ENCODE measurements at places on chromosomes 1 and 21. TPM values are rescaled to one million over a fixed set of nuclear protein-coding genes. Genes with fewer than 3 reads are reported as not detected.

Gene FAM163A
- not detected for polyA plus RNA-seq

DNA sequence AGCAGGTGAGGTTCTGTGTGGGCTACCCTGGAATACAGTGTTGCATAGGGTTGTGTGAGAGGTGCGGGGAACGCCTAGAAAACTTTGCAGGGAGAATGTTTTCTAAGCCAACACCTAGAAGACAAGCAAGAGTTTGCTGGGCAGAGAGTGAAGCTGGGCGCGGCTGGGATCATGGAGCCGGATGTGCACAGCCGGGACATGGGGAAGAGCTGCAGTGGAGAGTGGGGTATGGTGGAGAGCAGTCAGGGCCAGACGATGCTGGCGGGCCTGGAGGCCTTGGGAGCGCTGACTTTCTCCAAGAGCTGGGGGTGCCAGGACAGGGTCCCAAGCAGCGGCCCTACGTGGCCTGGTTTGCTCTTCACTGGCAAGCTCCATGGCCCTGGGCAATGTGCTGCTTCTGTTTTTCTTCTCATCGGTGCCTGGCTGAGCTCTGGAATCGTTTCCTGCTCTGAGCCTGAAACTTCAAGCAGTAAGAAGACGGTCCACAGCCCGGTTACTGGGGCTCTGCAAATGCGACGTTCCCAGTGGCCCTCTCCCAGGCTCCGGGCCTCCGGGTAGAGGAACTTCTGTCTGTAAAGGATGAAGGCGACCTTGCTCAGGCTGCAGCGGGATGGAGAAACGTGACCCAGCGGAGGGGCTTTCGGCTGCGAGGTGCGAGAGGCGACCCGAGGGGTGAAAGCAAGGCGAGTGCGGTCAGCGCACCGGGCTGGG is 51.9 kb upstream of the CD34 start:
- peak overlapping the region; percentile 33 for H3K4me3 ChIP-seq
- H3K27ac ChIP-seq = peak overlapping the region; percentile 92
- H3K36me3 ChIP-seq = no peaks in the 10 kb centered on the region
- peaks cover 10% of the 10 kb centered on the region for H3K27me3 ChIP-seq
- no peaks in the 10 kb centered on the region for H3K4me1 ChIP-seq
- peak; percentile 66 for DNase-seq

Gene UBASH3A
- 0.61 TPM for polyA plus RNA-seq

DNA sequence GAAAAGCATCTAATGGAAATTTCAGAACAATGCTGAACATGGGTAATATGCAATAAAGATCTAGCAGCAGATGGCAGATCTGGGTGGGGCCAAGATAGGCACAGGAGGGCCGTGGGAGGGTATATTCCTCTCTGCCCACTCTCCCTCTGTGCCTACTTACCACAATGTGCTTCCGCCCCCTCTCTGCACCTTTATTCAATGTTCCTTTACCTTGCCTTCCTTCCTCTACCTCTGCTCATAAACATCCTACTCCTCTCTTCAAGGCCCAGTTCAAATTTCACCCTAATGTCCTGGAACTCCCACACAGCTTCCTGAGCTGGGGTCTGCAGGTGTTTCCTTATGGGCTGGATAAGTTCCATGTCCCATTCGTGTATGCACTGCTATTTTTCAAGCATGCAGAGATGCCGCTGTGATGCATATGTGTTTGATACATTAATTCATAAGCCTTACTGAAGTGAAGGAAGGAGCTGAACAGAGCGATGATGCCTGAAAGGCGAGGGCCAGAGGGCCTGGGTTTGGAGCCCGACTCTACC is 65.6 kb upstream of the EDEM3 start:
- DNase-seq = peak; percentile 29
- H3K4me3 ChIP-seq = no peak overlapping the region
- no peak overlapping the region for H3K27ac ChIP-seq
- H3K4me1 ChIP-seq = no peaks in the 10 kb centered on the region
- peaks cover 30% of the 10 kb centered on the region for H3K36me3 ChIP-seq

Gene CYP4Z1
- 1.1 TPM for polyA plus RNA-seq

Gene IGFN1
- 3.6 TPM for polyA plus RNA-seq

DNA sequence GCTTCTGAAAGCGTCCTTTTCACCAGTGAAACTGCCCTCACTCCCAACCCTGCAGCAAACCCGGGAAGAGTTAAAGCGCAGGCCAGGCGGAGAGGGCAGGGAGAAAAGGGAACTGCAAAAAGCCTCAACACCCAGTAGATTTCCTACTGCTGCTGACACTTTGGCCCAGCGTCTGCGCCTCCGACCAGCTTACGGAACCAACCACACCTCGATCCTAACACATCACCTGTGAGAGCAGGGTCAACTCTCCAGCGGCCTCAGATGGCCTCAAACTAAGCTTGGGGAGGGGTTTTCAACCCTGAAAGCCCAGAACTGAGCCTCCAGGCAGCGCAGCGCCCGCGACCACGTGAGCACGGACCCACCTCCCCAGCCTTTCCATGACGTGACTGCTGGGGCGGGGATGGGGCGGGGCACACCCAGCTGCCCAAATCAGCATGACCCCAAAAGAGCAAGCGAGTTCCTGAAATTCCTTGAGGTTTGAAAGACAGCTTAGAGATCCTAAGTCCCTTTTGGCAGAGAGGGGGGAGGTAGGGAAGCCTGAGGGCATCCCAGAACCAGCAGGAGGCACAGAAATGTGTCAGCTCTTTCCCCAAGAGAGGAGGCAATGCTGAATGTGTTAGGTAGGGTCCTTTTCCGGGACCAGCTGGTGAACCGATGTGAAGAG is 59.1 kb downstream of the ITPKB start:
- no peaks in the 10 kb centered on the region for H3K36me3 ChIP-seq
- no peaks in the 10 kb centered on the region for H3K27me3 ChIP-seq
- peaks cover 21% of the 10 kb centered on the region for H3K4me1 ChIP-seq
- DNase-seq = peak; percentile 90

- H3K36me3 ChIP-seq = peaks cover 7% of the 10 kb centered on the region
- no peak overlapping the region for H3K4me3 ChIP-seq
- H3K27ac ChIP-seq = peak overlapping the region; percentile 92
- H3K27me3 ChIP-seq = no peaks in the 10 kb centered on the region
- no peak for DNase-seq
- peaks cover 6% of the 10 kb centered on the region for H3K4me1 ChIP-seq
Observed at GRCh38 chr21:37207441-37208009, 59.6 kb downstream of the VPS26C start.

DNA sequence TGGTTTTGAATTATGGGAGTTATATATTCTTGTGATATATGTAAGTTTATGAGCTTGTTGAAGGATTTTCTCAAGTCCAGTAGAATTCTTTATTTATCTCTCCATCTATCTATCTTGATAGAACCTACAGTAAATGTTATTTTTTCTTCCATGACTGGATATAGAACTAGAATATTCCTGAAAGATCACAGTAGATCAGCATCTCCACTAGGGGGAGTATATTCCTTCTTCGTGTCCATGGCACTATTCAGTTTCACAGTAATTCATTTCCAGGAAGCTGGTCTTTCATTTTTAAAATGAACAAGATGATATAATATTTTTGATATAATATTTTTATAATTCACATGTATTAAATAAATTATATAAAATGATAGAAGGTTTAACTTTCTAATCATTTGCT is 18.8 kb downstream of the TMPRSS15 start:
- no peak overlapping the region for H3K27ac ChIP-seq
- H3K4me3 ChIP-seq = no peak overlapping the region
- no peaks in the 10 kb centered on the region for H3K36me3 ChIP-seq
- no peaks in the 10 kb centered on the region for H3K4me1 ChIP-seq

Gene LORICRIN
- polyA plus RNA-seq = not detected

DNA sequence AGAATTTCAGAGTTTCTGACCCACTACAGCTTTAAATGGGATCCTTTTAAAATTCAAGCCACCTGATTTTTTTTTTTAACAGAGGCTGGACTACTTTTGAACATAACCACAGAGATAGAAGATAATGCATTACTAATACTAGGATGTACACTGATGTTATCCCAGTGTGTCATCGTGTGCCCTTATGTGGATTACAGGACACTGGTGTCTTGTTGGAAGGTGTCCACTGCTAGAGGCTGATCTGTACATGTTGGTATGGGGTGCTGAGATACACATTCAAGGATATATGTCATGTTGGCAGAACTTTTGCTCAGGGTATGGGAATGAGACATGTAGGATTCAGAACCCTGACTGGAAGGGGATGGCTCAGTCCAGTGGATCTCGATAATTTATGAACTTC is 56.3 kb downstream of the INAVA start:
- H3K36me3 ChIP-seq = no peaks in the 10 kb centered on the region
- no peak for DNase-seq
- no peak overlapping the region for H3K4me3 ChIP-seq
- H3K27me3 ChIP-seq = no peaks in the 10 kb centered on the region
- H3K27ac ChIP-seq = no peak overlapping the region

Gene MARCKSL1
- 41.2 TPM for polyA plus RNA-seq

Gene KRTAP13-2
- not detected for polyA plus RNA-seq

Gene FPGT
- polyA plus RNA-seq = 9.2 TPM

DNA sequence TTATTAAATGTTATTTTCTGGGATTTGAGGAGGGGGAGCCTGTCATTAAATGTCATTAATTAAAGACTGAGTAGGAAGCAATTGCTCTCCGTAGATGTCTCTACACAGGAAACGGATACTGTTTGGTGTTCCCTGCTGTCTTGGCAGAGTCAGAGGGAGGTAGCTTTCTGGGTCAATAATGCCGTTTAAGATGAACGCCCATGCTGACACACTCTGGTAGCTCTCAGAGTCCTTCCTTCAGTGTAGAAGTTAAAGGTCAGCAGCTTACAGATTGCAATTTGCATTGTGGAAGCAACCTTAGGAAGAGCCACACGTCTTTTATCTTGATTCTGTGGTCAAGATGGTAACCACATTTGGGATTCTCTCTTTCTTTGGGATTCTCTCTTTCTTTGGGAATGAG is 257.5 kb downstream of the KIF26B start:
- H3K36me3 ChIP-seq = no peaks in the 10 kb centered on the region
- no peak for DNase-seq
- no peak overlapping the region for H3K4me3 ChIP-seq
- H3K27ac ChIP-seq = no peak overlapping the region
- no peaks in the 10 kb centered on the region for H3K27me3 ChIP-seq
- no peaks in the 10 kb centered on the region for H3K4me1 ChIP-seq

Data from lung (tissue), 17 donors.